ENCODE measurements at places on chromosomes 3 and 15.
A peak's percentile ranks its signal among the peaks of the same experiment; 100 is the strongest.

- H3K4me3 ChIP-seq = no peak overlapping the region
- no peak overlapping the region for H3K27ac ChIP-seq
- H3K4me1 ChIP-seq = no peaks in the 10 kb centered on the region
- H3K27me3 ChIP-seq = no peaks in the 10 kb centered on the region
These were observed 690.1 kb upstream of the BCHE start for GRCh38 chr3:166527325-166527724.

GRCh38 chr15:48425051-48425450 is 93.8 kb downstream of the DUT start:
- H3K4me1 ChIP-seq = no peaks in the 10 kb centered on the region
- no peaks in the 10 kb centered on the region for H3K27me3 ChIP-seq
- H3K36me3 ChIP-seq = peaks cover 30% of the 10 kb centered on the region
- no peak overlapping the region for H3K27ac ChIP-seq
- no peak overlapping the region for H3K4me3 ChIP-seq
- DNase-seq = no peak

DNA sequence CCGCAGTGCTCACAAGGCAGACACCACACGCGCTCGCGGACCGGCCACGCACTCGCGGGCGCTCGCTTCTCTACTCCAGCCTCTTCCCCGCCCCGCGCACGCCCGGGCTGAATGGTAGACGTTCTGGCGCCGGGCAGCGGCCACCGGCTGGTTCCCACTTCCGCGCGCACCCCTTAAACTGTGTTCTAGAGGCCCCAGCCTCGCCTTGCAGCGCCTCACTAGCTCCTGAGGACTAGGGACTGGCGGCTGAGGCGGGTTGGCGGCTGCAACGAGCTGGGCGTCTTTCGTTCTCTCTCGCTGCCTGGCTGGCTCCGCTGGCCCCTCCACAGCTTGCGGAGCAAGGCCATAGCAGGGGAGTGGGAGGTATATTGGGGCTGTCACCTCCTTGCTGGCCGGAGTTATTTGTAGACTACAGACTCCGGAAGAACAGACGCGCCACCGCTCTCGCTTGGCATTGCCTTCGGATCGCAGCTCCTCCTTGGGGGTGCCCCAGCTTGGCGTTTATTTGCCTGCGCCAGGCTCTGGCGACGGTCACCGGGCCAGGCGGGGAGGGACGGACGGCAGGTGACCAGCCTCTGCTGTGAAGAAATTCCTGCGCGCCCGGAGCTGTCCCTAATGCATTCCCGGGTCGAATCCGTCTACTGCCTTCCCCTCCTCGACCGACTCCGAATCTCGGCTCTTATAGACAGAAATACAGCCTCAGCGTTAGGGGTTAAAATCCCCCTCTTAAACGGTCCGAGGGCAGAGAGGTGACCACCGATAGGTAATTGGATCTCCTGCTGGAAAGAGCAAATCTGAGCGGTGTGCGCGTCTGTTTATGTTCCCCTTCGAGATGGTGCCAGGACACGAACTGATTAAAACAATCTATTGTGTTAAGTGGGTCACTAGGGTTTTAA is 1.3 kb downstream of the GREM1 start:
- peak overlapping the region; percentile 59 for H3K4me3 ChIP-seq
- peaks cover 14% of the 10 kb centered on the region for H3K4me1 ChIP-seq
- H3K27me3 ChIP-seq = no peaks in the 10 kb centered on the region
- H3K36me3 ChIP-seq = no peaks in the 10 kb centered on the region
- peak overlapping the region; percentile 90 for H3K27ac ChIP-seq
- DNase-seq = no peak

DNA sequence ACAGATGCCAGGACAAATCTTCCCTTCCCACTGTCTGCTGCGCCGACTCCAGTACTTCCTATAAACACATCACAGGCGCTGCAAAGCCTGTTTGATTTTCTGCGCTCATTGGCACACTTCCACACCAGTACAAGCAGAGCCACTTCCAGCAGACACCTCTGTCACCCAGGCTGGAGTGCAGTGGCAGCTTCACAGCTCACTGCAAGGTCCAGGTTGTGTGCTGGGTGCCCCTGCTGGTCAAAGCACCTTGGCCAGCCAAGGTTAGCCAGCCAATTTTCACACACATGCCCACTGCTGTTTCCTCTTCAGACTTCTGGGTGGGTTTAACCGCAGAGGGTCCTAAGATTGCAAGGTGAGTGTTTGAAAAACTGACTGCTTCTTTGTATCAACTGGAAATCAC is 4.9 kb downstream of the CHDH start:
- peaks cover 9% of the 10 kb centered on the region for H3K4me1 ChIP-seq
- no peaks in the 10 kb centered on the region for H3K27me3 ChIP-seq
- no peaks in the 10 kb centered on the region for H3K36me3 ChIP-seq
- DNase-seq = no peak

- DNase-seq = no peak
- H3K27ac ChIP-seq = peak overlapping the region; percentile 66
- peaks cover 15% of the 10 kb centered on the region for H3K4me1 ChIP-seq
- H3K36me3 ChIP-seq = peaks cover 21% of the 10 kb centered on the region
- H3K4me3 ChIP-seq = no peak overlapping the region
These were observed 8.0 kb upstream of the CCDC13 start for GRCh38 chr3:42780892-42781700.

GRCh38 chr3:195259154-195259474 is 11.8 kb downstream of the XXYLT1 start:
- peak overlapping the region; percentile 74 for H3K4me3 ChIP-seq
- peaks cover 54% of the 10 kb centered on the region for H3K4me1 ChIP-seq
- H3K27ac ChIP-seq = peak overlapping the region; percentile 94
- H3K27me3 ChIP-seq = no peaks in the 10 kb centered on the region

DNA sequence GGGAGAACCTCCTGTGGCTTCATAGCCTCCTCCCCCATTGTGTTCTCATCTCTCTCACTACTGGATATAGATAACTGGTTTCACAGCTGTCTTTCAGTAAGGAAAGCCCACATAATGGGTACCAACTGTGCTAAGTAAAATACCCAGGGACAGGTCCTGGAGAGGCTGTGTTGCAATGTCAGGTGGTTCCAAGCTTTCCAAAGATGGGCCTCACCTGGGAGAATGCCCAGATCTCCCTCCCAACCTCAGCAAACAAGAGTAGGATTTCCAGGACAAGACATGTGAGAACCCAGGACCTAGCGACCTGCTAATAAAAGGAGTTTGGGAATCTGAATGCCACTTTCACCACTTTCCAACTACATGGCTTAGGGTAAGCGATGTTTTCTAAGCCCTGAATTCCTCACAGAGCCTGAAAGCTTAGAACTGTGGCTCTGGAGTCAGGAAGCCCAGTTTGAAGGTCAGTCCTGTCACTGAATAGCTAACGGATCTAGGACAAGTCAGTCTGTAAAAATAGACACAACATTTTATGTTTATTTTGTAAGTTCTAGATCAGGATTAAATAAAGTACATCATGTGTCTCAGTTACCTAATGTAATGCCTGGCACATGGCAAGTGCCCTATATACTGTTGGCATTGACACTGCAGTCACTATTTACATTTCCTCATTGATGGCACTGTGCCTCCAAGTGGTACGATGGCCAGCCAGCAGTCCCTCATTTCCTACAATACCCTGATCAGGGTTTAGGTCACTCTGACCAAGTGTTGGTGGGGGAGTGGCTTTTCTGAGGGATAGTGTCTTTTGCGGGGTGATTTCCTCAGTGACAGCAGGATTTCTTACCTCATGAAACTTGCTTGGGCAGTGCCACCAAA is 11.9 kb downstream of the CERS3 start:
- no peaks in the 10 kb centered on the region for H3K27me3 ChIP-seq
- no peak overlapping the region for H3K4me3 ChIP-seq
- peak overlapping the region; percentile 18 for H3K27ac ChIP-seq
- no peak for DNase-seq

DNA sequence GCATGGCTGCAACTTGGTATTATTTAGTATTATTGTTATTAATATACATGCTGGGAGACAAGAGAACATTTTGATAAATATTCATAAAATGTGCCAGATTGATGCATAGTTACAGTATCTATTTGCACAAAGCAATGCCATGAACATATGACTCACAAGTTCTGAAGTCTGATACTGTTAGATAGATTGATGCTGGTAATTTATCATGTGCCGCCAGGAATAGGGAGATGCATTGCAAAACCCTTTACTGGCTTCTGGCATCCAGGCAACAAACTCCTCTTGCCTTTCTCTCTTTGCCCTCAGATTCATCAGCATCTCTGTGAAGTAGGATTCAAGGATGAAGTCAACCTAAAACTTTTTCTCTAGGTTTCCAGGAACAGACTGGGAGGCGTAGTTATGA is 41.0 kb upstream of the SLC25A26 start:
- no peaks in the 10 kb centered on the region for H3K27me3 ChIP-seq
- H3K27ac ChIP-seq = no peak overlapping the region
- H3K36me3 ChIP-seq = no peaks in the 10 kb centered on the region
- no peak for DNase-seq
- H3K4me3 ChIP-seq = no peak overlapping the region
- H3K4me1 ChIP-seq = no peaks in the 10 kb centered on the region

- no peaks in the 10 kb centered on the region for H3K36me3 ChIP-seq
- H3K4me3 ChIP-seq = no peak overlapping the region
- peaks cover 30% of the 10 kb centered on the region for H3K4me1 ChIP-seq
- no peak for DNase-seq
These were observed 37.5 kb downstream of the GAP43 start for GRCh38 chr3:115660646-115661337.

DNA sequence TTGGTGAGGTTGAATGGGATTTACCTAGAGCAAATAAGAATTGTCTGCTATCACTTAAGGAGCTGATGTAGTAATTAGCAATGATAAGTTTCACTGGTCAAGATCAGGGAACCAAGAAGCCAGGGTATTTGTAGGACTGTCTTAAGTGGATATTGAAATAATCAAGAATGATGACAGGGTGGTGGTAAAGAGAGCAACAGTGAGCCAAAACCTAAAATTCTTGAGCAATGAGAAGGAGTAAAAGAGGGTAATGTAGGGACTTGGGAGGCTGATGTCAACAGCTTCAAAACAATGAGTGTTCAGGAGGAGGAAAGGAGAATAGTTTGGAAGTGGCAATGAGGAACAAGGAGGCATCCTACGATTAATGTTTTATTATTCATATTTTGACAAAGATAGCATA is 31.5 kb upstream of the SLC2A2 start:
- no peaks in the 10 kb centered on the region for H3K36me3 ChIP-seq
- H3K27me3 ChIP-seq = no peaks in the 10 kb centered on the region
- H3K4me1 ChIP-seq = no peaks in the 10 kb centered on the region
- DNase-seq = no peak

- H3K4me3 ChIP-seq = no peak overlapping the region
- DNase-seq = no peak
- H3K4me1 ChIP-seq = peaks cover 40% of the 10 kb centered on the region
- peaks cover 19% of the 10 kb centered on the region for H3K36me3 ChIP-seq
These were observed 58.9 kb upstream of the ACTC1 start for GRCh38 chr15:34854232-34854631.

- no peak overlapping the region for H3K4me3 ChIP-seq
- H3K4me1 ChIP-seq = no peaks in the 10 kb centered on the region
These were observed 41.2 kb upstream of the IGSF10 start for GRCh38 chr3:151501923-151502632.

DNA sequence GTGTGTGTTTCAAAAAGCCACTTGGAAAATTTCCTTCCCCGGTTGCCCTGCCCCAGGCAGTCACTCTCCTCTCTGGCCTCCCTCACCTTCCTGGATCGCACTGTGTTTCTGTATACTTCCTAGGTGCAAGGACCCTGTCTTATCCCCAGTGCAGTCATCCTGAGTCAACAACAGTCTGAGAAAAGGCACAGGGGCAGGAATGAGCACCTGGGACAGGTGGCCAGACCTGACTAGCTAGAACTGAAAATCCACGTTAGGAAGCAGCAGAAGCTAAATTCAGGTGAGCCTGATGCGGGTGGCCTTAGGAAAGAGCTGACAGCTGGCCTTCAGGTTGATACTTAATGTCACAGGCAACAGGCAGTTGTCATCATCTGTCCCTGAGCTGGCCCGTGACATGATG is 62.9 kb upstream of the VGLL4 start:
- no peak overlapping the region for H3K27ac ChIP-seq
- no peak overlapping the region for H3K4me3 ChIP-seq
- peaks cover 14% of the 10 kb centered on the region for H3K4me1 ChIP-seq
- no peaks in the 10 kb centered on the region for H3K27me3 ChIP-seq
- H3K36me3 ChIP-seq = no peaks in the 10 kb centered on the region

DNA sequence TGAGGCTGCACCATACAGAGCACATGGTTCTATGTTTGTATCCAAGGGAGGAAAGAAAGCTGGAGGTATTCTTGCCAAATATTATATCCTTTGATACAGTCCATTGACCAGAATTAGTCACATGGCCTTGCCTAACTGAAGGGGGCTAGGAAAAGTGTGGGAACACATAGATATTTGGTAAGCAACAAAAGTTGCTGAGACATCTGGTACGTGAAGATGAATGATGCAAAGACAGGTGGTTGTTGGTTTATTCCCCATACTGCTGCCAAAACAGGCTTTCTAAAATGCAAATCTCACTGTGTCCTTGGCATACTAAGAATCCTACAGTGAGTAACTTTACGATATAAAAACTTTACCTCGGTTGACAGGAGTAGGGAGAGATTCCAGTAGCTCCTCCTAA is 162.2 kb downstream of the VGLL3 start:
- no peak overlapping the region for H3K27ac ChIP-seq
- no peaks in the 10 kb centered on the region for H3K36me3 ChIP-seq
- no peak overlapping the region for H3K4me3 ChIP-seq
- H3K4me1 ChIP-seq = no peaks in the 10 kb centered on the region

All from vagina (tissue), 2 donors.